HCEC 1CT (cell line): ENCODE measurements at places on chromosomes 6 and 20.

DNA sequence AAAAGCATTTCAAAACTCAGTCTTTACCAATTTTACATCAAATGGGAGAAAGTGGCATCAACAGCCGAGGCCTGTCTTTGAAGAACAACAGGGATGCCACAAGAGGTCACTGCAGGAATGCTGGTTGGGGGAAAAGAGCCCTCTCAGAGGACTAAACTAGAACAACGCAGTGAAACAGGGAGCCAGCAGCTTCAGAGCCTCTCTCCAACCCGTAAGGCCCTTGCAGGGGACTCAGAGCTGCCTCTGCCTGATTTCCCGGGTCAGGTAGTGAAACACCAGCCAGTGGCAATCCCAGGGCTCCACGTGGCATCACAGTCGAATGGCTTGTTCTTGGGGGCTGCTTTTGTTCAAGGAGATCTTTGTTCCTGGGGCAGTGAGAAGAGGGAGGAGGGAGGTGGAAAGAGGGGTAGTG is 55.0 kb upstream of the KCNK16 start:
- no peak for DNase-seq

- DNase-seq: no peak
These were observed 461.0 kb downstream of the PKHD1 start for GRCh38 chr6:51626391-51626790.

DNA sequence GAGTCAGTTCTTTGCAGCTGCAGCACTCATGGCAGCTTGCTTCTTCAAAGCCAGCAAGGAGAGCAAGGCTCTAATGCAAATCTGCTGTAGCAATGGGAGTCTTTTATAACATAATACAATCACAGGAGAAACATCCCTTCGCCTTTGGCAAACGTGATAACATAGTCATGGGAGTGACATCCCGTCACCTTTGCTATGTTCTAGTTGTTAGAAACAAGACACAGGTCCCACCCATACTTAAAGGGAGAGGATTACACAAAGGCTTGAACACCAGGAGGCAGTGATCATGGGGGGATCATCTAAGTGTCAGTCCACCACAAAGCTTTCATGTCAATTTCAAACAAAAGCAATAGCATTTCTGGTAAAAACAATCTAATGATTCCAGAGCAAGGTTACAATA is 40.1 kb upstream of the PHACTR2 start:
- DNase-seq: no peak

DNA sequence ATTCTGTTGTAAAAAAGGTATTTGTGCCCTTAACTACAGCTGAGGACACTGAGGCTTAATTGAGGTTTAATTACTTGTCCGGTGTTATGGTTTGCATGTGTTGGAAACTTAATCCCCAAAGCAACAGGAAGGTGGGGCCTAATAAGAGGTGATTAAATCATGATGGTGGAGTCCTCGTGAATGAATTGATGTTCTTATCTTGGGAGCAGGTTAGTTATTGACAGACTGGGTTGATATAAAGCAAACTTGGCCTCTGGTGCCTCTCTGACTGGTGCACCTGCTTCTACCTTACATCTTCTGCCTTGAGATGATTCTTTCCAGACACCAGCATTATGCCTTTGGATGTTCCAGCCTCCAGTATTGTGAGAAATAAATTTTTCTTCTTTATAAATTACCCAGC is 306.5 kb upstream of the HS3ST5 start:
- DNase-seq: no peak

- DNase-seq: no peak
These were observed 28.0 kb downstream of the PTPRT start for GRCh38 chr20:43161716-43162115.

- no peak for DNase-seq
These were observed 147.4 kb upstream of the SPACA1 start for GRCh38 chr6:87900160-87900698.

DNA sequence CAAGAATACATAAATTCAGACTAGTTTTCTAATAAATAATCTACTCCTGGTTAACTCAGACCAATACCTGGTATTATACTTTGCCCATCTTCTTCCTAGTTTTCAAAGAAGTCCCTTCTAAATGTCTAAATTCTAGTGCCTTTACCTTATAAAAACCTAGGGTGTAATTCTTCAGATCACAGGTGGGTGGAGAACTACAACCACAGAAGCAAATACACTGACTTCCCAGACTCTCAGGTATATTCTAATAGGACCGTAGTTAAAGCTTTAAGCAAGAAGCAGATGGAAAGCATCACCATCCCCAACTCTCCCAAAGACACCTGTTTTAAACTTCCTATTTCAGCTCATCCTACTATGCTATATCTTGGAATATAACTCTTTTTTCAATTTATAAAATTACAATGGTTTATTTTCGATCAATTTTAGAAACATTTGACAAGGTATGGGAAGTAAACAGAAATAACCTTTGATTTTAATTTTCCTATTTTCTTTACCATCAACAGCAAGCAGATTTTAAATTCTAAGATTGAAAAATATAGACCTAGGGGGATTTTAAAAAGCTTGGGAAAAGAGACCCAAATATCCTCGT is 15.8 kb downstream of the MAN1A1 start:
- no peak for DNase-seq

- no peak for DNase-seq
These were observed 63.6 kb downstream of the GCLC start for GRCh38 chr6:53481323-53481722.

GRCh38 chr20:4601630-4602296 is 119.9 kb upstream of the PRND start:
- no peak for DNase-seq

- DNase-seq: peak; percentile 6
These were observed 76.3 kb downstream of the PLCB4 start for GRCh38 chr20:9145142-9145541.

- DNase-seq: no peak
These were observed 416.6 kb downstream of the PREX1 start for GRCh38 chr20:48411245-48411644.

GRCh38 chr6:13615792-13616120 is 621 bp downstream of the NOL7 start:
- peak; percentile 42 for DNase-seq

GRCh38 chr20:14838663-14839628 is 501.5 kb upstream of the FLRT3 start:
- DNase-seq: no peak

DNA sequence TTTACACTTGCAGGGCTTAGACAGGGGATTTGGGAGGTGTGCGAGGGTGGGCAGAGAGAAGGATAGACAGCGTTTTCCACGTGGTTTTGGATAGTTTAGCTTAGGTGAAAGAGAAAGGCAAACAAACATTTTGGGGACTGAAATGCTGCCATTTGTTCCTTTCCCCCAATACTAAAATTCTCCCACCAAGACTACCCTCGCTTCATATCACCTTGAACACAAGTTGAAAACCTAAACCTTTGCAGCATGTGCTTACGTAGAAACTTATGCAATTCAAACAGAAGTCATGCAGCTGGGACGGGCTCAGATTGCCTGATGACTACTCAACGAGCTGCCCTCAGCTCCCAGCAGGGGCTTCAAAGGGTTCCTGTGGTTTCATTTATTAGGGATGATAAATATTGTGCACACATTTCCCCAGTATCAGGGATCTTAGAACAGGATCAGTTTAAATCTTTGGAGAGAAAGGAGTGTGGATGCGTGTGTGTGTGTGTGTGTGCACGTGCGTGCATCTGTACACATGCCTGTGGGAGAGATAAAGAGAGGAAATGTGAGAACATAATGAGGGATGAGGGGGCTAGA is 77.3 kb downstream of the SLC22A23 start:
- no peak for DNase-seq

DNA sequence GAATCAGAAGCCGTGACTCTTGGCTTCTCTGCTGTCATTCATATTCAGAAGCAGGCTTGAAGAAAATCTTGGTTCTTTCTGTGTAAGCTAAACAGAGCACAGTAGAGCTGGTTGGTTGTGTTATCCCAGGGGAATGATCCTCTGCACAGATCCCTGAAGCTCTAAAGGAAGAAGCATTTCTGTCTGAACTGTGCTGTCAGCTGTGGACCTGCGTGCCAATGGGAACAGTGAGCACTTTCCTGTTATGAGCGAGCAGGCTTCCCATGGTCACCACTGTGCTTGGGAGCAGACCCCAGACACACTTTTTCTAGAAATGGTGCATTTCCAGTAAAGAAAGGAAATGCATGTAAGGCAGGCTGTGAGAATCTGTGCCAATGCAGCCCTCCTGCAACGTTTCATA is 490.2 kb downstream of the EPM2A start:
- no peak for DNase-seq

- no peak for DNase-seq
These were observed 81.6 kb downstream of the PXDC1 start for GRCh38 chr6:3669916-3670315.

GRCh38 chr6:30750379-30750668 is 6.0 kb upstream of the IER3 start:
- no peak for DNase-seq

- DNase-seq: peak; percentile 49
These were observed 138.2 kb downstream of the TENT5A start for GRCh38 chr6:81614292-81614691.

- DNase-seq: peak; percentile 63
These were observed 20.3 kb upstream of the TENT5A start for GRCh38 chr6:81772741-81773140.

- DNase-seq: no peak
These were observed 7.2 kb upstream of the SERPINB1 start for GRCh38 chr6:2848851-2849250.

- no peak for DNase-seq
These were observed 18.3 kb downstream of the ARHGAP18 start for GRCh38 chr6:129691709-129692108.

- DNase-seq: peak; percentile 64
These were observed 54.7 kb upstream of the HFE start for GRCh38 chr6:26032340-26033084.

GRCh38 chr6:88761237-88762031 is 202.0 kb downstream of the RNGTT start:
- no peak for DNase-seq

GRCh38 chr20:57683881-57684807 is 25.7 kb downstream of the PMEPA1 start:
- no peak for DNase-seq

DNA sequence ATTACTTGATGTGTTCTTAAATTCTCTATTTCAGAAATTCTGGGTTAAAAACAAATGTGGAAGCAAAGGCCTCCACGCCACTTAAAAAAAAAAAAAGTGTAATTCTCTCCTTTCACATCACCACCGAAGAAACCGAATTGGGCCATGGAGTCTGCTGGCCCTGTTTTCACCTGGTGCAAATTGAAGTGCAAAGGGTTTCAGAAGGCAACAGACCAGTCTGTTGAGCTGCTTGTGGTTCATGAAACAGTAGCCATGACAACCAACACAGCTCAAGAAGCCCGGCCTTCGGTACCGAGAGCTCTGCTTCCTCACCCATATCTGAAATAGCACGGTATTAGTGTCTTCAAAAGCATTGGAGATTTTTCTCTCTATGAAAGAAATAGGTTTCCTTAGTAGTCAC is 63.1 kb downstream of the GMPR start:
- no peak for DNase-seq

DNA sequence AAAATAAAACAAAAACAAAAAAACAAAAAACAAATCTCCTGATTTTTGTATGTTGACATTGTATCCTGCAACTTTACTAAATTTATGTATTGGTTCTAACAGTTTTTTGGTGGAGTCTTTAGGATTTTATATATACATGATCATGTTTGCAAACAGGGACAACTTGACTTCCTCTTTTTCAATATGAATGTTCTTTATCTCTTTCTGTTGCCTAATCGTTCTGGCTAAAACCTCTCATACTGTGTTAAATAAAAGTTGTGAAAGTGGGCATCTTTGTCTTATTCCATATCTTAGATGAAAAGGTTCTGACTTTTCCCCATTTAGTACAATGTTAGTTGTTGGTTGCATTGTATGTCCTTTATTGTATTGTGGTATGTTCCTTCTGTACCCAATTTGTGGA is 261.7 kb upstream of the NOX3 start:
- DNase-seq: no peak

DNA sequence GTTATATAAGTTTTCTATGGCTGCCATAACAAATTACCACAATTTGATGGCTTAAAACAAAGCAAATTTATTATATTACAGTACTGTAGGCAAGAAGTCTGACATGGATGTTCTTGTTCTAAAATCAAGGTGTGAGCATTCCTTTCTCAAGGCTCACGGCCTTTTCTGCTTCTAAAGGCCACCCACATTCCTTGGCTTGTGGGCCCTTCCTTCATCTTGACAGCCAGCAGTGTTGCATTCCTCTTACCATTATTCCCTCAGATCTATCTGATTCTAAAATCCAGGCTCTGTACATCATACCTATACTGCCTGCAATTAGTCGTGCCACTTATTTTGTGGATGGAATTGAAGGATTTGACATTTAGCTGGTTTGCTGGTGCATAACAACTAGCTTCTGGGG is 3.6 kb downstream of the CNBD2 start:
- no peak for DNase-seq

DNA sequence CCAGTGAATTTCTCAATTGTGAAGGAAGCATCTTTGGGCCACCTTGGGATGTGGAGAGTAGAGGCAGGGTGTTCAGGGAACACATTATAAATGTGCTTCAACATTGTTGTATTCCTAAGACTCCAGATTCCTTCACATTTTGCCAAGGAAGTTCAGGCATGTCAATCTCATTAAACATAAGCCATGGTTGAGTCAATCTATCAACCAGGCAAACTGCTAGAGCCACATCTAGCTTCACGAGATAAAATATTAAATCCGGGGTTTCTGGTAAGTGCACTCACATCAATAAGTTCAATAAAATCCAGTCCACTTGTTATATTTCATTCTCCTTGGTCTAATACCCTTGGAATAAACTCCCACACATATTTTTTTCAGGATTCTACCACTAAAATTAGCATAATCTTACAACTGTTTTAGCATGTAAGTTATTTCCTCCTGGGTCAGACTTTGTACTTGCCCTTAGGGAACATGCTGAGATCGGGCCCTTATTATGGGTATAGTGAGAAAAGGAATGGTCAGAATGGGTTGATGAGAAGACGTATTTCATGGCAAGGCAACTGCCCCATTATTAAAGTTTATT is 93.6 kb downstream of the ADTRP start:
- DNase-seq: no peak

- DNase-seq: no peak
These were observed 22.9 kb downstream of the IRF4 start for GRCh38 chr6:414447-414846.

DNA sequence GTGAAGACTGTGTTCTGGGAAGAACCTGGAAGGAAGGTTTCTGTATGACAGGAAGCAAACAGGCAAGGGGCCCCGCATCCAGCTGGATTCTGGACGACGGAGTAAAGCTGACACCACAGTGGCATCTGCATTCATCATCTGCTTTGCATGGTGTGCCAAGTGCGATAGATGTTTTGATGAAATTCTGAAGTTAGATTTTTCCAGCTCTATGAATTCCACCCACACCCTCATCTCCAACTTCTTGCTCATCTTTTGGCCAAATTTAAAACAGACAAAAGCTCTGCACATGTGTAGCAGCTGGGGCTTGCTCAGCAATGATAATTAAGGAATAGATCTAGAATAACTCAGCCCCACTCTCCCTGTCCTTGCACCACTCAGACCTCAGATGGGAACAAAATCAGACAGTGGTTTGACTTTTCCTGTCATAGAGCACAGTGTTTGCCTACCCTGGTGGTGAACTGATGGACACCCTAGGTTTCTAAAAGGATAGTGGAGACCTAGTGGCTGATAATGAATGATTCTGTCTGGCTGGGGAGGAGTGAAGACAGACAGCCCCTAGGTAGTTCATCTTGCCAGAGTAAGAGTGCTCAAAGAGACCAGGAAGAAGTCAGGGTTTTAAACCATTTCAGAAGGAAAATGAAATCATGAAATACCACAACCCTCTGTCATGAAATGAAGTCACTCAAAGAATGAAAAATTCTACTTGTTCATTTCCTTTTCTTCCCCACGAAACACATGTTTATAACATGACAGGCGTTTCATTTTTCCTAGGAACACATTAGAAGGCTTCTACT is 85.8 kb downstream of the BCAS1 start:
- DNase-seq: peak; percentile 23

- DNase-seq: no peak
These were observed 26.6 kb upstream of the MAP7 start for GRCh38 chr6:136576821-136577220.
